Activated CD8-positive, alpha-beta T cell treated with anti-CD3 and anti-CD28 coated beads for 36 hours (primary cell): ENCODE measurements at places on chromosomes 6 and 20. TPM values are rescaled to one million over a fixed set of nuclear protein-coding genes. Genes with fewer than 3 reads are reported as not detected.
A peak's percentile ranks its signal among the peaks of the same experiment; 100 is the strongest.

GRCh38 chr6:28771401-28772267 is 152.2 kb downstream of the TRIM27 start:
- DNase-seq: peak; percentile 27

- DNase-seq: no peak
These were observed 3.7 kb upstream of the SPATA2 start for GRCh38 chr20:49919009-49919408.

GRCh38 chr6:147855803-147856482 is 347.5 kb downstream of the SAMD5 start:
- DNase-seq: no peak

DNA sequence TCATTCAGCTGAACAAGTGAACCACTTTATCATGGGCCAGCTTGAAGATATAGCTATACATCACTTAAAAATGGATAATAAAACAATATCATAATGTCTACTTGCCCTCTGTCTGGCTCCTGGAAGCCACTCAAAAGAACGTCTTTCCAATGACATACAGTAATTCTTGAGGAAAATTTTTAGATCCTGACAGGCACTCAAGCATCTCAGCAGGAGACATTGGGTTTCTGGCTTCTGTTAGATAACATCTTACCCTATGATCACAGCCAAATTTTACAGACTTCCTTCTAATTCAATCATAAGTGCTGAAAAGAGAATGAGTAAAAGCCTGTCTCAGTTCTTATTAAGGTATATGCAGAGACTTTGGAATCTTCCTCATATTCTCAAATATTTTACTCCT is 330 bp downstream of the CGA start:
- DNase-seq: no peak

DNA sequence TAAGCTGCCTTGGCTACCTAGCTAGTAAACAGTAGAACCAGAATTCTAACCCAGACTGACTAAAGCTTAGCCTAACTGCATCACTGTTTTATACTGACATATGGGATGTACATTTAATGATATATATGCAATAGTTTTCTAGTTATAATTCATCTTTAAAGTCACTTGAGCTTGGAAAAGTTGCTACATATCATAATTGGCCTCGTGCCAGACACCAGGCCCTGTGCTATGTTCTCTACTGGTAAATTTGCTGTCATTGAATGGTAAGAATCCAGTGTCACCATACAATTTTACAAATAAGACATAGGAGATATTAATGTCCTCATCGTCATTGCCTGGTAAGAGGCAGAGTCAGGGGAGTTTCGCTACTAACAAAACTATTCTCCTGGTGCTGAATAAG is 396.8 kb downstream of the CDKAL1 start:
- no peak for DNase-seq

DNA sequence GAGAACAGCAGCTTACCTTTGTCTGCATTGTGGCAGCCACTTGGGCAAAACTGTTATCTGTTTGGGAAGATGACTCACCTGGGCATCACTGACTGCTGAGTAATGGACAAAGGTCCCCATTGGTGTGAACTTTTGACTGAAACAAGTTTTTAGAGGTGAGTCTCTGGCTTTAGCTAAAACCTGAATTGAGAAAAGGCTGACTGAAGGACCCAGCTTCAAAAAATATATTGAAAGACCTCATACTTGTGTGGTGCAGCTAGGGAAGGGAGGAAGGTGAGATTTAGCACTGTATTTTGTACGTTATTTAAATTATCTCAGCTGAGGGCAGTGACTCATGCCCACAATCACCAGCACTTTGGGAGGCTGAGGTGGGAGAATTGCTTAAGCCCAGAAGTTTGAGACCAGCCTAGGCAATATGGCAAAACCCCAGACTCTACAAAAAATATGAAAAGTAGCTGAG is 4.5 kb upstream of the CITED2 start:
- DNase-seq: peak; percentile 51

DNA sequence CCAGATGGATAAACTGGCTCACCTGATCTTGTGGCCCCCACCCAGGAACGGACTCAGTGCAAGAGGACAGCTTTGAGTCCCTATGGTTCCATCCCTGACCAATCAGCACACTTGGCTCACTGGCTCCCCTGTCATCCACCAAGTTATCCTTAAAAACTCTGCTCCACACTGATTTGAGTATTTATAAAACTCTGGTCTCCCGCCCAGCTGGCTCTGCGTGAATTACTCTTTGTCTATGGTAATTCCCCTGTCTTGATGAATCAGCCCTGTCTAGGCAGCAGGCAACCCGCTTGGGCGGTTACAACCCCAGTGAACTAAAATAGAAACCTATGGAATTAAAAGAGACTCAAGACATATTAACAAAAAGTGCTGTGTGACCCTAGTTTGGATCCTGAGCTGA is 38.1 kb upstream of the CD83 start:
- DNase-seq: peak; percentile 68

DNA sequence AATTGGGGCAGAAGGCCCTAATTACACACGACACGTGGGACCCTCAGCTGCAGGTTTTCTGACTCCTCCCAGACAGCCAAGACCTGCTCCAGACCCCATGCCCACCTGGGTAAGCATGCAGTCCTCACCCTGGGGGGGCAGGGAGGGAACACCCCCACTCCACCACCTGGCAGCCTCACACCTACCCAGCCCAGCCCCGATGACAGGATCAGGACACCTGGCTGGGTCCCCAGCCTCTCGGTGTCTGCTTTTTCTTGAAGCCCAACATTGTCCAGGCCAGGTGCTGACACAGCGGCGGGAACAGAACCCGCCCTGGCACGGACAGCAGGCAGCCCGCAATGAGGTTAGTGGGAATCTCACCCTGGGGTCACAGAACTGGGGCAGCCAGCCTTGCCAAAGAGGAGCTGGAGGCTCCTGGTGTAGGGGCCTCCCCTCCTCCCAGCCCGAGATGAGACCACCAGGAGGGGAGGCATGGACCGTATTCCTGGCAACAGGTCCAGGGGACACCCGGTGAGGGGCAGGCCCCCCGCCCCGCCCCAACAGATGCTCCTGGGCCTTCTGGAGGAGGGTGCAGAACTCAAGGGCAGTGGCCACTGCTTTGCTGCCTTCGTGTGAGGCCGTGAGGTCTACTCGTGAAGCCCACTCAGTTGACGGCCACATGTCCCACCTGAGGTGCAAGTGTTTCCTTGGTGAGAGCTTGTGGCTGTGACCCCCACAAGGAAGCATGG is 103.8 kb downstream of the DLL1 start:
- no peak for DNase-seq

- no peak for DNase-seq
These were observed 194.7 kb downstream of the NRN1 start for GRCh38 chr6:5811997-5812396.

DNA sequence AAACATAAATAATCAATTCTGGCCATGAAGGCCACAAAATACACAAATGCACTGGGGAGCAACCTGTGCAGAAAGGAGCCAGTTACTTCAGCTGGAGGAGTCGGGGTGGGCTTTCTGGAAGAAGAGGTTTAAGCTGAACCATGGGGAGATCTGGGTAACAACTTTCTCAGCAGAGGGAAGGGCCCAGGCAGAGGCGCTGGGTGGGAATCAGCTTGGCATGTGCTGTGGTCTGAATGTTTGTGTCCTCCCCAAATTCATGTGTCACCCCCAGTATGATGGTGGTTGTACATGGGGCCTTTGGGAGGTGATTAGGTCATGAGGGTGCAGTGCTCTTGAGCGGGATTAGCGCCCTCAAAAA is 107.9 kb downstream of the SYCP2 start:
- DNase-seq: no peak

DNA sequence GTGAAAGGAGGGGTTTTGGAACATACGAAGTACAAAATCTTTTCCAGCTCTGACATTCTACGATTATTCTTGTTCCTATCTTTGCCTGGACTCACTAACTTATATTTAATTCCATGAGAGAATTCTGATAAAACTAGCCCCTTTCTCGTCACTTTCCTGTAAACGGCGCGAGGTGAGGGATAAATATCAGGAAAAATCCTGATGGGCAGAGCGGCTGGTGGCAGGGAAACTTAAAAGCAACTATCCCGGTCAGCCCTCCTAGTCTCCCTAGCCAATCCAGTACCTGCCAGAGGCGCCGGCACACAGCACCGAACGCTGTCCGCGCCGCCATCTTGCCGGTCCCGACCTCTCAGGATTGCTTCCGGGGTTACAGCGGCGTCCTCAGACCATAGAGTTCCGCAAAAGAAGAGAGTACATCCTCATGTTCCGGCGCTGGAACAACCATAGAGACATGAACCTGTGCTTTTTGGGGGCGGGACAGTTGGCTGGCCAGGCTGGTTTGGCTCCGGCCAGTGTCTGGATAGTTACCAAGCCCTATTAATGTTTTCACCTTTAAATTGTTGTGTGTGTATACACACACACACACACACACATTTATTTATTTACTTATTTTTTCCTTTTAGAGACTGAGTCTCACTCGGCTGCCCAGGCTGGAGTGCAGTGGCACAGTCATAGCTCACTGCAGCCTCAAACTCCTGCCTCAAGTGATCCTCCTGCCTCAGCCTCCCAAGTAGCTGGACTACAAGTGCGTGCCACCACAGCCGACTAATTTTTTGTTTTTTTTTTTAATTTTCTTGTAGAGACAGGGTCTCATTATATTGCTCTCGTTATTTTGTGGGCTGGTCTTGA is at the start of gene MRPS10:
MRPS10 (minus strand) TSS at position 343 of the 849 bp plus-strand sequence; CDS start at position 331, 12 bp downstream.
- peak; percentile 95 for DNase-seq

- no peak for DNase-seq
These were observed 50.4 kb downstream of the PHACTR1 start for GRCh38 chr6:12767016-12767415.

- DNase-seq: peak; percentile 39
These were observed 5.3 kb downstream of the HLA-B start for GRCh38 chr6:31351401-31352309.

DNA sequence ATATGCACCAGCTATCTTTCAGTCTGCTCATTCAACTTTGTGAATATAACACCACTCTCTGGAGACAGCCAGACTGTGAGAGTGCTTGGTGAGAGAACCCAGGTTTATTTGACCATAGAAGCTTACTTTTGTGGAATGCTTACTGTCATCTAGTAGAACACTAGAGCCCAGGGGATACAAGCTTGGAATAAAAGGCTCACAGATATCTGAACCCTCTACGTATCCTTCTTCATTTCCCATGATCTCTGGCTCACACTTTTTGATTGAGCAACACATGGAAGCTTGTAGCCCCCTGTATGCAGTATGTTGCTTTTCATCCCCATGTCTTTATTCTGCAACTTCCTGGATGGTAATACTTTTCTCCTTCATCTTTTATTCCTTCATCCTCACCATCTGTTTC is 835.3 kb upstream of the CITED2 start:
- no peak for DNase-seq

GRCh38 chr20:38635721-38636288 is 34.2 kb downstream of the ARHGAP40 start:
- no peak for DNase-seq

DNA sequence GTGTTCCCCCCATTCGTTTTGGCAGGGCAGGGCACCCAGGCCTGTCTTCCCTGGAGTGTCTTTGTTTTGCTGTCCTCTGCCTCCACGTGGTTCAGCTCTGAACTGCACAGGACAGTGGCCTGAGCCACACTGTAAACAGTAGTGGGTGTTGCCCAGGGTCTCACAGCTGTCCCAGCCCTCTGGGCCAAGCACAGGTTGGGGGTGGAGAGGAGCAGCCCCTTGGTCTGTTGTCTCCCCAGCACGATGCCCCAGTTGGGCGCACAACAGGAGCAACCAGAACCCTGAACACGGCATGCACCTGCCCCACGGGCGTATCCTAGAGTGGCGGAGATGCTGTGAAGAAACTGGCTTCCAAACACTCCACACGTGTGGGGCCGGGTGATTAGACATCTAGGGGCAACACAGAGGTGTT is 14.4 kb downstream of the CCDC167 start:
- DNase-seq: no peak

- DNase-seq: no peak
These were observed 45.7 kb upstream of the TGM2 start for GRCh38 chr20:38210741-38211140.

PARD6B gene
- total RNA-seq: 4.7 TPM

E2F3 gene
- total RNA-seq: 17.0 TPM

MEP1A gene
- not detected for total RNA-seq

TRIM31 gene
- not detected for total RNA-seq

OR2J3 gene
- total RNA-seq: not detected

BPIFA3 gene
- total RNA-seq: not detected

FAXC gene
- not detected for total RNA-seq

VPS52 gene
- 34.3 TPM for total RNA-seq

C20orf96 gene
- 7.4 TPM for total RNA-seq

C20orf204 gene
- total RNA-seq: 4.7 TPM
